A549 treated with dexamethasone at 1 μM for 4 hours (cell line): ENCODE measurements at places on chromosomes 5 and 9. TPM values are rescaled to one million over a fixed set of nuclear protein-coding genes. Genes with fewer than 3 reads are reported as not detected.

PPP3R2 gene
- not detected in 5 replicates for total RNA-seq

MORN5 gene
- not detected in 5 replicates for total RNA-seq

NPR3 gene
- total RNA-seq = 15.7 to 18.8 TPM (median 16.9 TPM) in 5 replicates

NUTM2F gene
- total RNA-seq = not detected in 5 replicates

ATP6V0E1 gene
- total RNA-seq = 255 to 395 TPM (median 324 TPM) in 5 replicates

SLC6A19 gene
- 0.32 to 0.66 TPM (median 0.64 TPM) in 5 replicates for total RNA-seq

IFNA14 gene
- not detected in 5 replicates for total RNA-seq

CARTPT gene
- not detected in 5 replicates for total RNA-seq

PITX1 gene
- 18.8 to 33.5 TPM (median 31.7 TPM) in 5 replicates for total RNA-seq

SPINK13 gene
- 0.13 to 0.31 TPM (median 0.19 TPM) in 4 of 5 replicates, not detected in the other for total RNA-seq

TNC gene
- 0.58 to 1.1 TPM (median 1.1 TPM) in 5 replicates for total RNA-seq

INSL4 gene
- 14.0 to 17.1 TPM (median 15.9 TPM) in 5 replicates for total RNA-seq

NTNG2 gene
- total RNA-seq = 0.57 to 2.3 TPM (median 1.5 TPM) in 5 replicates

OBP2A gene
- total RNA-seq = not detected in 5 replicates

SREK1IP1 gene
- total RNA-seq = 7.7 to 10.9 TPM (median 8.2 TPM) in 5 replicates

UNC13B gene
- total RNA-seq = 9.2 to 13.5 TPM (median 12.8 TPM) in 5 replicates

FAM221B gene
- total RNA-seq = not detected in 5 replicates

SURF2 gene
- total RNA-seq = 40.8 to 52.9 TPM (median 47.3 TPM) in 5 replicates

GFRA3 gene
- total RNA-seq = 0.05 to 0.07 TPM in 2 of 5 replicates, not detected in the others

PTGES gene
- 152 to 184 TPM (median 163 TPM) in 5 replicates for total RNA-seq

CCNO gene
- total RNA-seq = 4.0 to 6.1 TPM (median 5.7 TPM) in 5 replicates

CLTB gene
- total RNA-seq = 111 to 172 TPM (median 168 TPM) in 5 replicates

COL15A1 gene
- total RNA-seq = 0.49 to 0.88 TPM (median 0.59 TPM) in 5 replicates

NTRK2 gene
- total RNA-seq = 0.01 to 0.04 TPM (median 0.03 TPM) in 4 of 5 replicates, not detected in the other

MARVELD2 gene
- 2.7 to 3.5 TPM (median 2.8 TPM) in 5 replicates for total RNA-seq

NUTM2G gene
- 0.05 TPM in 1 of 5 replicates, not detected in the others for total RNA-seq
